CD4-positive, alpha-beta T cell treated with Interleukin-2 at 100 ng/mL for 4 hours (primary cell): ENCODE measurements at places on chromosomes 7 and 10.

GRCh38 chr7:42237811-42238541 lies 967 bp upstream of the GLI3 start:
- DNase-seq: no peak

GRCh38 chr10:127740596-127740995 lies 3.6 kb downstream of the FOXI2 start:
- DNase-seq: no peak

DNA sequence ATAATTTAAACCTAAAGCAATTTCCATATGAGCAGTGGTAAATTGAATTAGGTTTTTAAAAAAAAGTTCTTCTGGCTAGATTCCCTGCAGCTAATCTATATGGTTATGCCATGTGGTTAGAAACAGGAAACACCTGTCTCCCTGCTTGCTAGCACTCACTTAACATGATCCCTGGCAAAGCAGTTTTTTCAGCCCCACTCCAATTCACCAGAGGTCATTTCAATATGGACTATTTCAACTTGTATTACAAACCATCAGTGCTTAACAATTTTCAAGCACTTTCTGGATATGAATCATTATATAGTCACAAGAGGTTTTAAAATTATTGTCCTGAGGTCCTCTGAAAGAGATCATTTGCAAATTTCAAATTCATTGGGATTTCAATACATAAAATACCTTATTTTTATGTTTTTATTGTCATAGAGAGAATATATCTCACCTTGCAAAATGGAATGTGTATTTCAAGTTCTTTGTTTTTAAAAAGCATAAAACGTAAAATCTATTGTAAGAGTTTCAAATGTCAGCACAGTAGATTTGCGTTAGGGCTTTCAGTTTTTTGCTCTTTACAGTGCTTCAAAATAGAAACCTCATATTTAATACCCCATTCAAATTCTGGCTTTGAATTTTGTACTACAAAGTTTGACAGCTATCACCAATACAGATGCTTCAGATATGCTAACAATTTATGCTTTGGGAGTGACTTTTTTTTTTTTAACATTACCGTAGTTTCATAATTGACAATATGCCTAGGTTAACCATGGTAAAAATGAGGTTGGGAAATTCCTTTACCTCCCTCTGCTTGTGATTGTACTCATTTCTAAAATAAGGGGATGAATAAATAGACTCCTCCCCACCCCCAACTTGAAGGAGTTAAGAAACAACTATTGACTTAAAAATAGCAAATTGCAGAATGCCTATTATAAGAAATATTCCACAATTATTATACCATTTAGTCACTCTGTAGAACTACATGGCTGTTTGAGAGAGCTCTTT lies 117.5 kb upstream of the HGF start:
- DNase-seq: no peak

GRCh38 chr7:20794676-20795075 lies 8.0 kb upstream of the SP8 start:
- DNase-seq: no peak

GRCh38 chr7:30575910-30576309 lies 18.8 kb upstream of the GARS1 start:
- DNase-seq: no peak

DNA sequence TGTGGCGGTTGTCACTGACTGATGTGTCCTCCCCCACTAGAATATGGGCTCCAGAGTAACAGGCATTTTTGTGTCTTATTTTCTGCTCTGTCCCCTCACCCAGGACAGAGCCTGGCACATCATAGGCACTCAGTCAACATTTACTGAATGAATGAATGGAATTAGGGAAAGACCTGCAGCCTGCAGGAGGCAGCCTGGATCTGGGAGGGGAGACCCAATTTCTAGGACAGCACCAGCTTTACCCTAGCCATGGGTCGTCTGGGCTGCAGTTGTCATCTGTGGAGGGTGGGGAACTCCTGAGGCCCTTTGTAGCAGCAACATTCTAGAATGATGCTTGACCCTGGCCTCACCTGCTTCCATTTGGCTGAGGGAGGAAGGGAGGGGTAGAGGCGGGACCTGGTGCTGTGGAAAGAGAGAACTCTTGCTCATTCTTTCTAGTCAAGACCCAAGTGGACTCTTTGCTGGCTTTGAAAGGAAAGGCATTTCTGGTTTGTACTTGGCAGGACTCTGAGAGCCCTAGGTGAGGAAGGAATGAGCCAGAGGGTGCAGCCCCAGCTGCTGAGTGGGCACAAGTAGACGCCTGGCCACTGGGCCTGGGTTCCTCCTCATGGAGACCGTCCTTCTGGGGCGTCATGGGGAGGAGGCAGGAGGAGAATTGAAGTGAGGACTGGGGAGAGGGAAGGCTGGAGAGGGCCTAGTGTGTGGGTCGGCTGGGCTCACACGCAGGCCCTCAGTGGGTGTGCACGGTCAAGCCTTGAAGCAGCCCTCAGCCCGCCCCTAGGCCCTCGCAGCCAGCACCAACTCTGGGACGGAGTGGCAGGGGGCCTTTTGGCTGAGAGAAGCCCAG lies 8.9 kb downstream of the FGF8 start:
- DNase-seq: no peak

GRCh38 chr7:109259151-109259550 lies 689.5 kb downstream of the DNAJB9 start:
- no peak for DNase-seq

- DNase-seq: no peak
Observed at GRCh38 chr10:103145046-103145445, 48.0 kb downstream of the NT5C2 start.

DNA sequence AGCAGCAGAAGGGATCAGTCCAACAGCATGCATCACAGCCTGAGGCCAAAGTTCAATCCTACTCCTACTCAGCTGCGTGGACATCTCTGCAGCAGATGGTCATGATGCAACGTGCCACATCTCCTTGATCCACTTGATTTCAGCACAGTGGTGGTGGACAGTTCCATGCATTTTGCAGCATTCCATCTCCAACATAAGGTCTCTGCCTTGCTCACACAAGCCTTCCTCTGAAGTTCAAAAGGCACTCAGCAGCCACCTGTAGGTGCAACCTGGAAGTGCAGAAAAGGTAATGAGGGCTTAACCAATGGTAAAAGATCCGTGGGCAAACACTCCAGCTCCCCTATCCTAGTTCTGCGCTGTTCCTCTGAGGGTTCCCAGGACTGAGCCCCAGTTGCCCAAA lies 57.5 kb upstream of the CHCHD3 start:
- no peak for DNase-seq

- no peak for DNase-seq
Observed at GRCh38 chr10:115214829-115215228, 121.7 kb downstream of the ATRNL1 start.

- no peak for DNase-seq
Observed at GRCh38 chr7:28874001-28874400, 84.1 kb downstream of the TRIL start.

- DNase-seq: no peak
Observed at GRCh38 chr10:84366041-84366440, 37.7 kb downstream of the CCSER2 start.

GRCh38 chr7:77967429-77967828 lies 168.9 kb downstream of the PHTF2 start:
- DNase-seq: no peak

DNA sequence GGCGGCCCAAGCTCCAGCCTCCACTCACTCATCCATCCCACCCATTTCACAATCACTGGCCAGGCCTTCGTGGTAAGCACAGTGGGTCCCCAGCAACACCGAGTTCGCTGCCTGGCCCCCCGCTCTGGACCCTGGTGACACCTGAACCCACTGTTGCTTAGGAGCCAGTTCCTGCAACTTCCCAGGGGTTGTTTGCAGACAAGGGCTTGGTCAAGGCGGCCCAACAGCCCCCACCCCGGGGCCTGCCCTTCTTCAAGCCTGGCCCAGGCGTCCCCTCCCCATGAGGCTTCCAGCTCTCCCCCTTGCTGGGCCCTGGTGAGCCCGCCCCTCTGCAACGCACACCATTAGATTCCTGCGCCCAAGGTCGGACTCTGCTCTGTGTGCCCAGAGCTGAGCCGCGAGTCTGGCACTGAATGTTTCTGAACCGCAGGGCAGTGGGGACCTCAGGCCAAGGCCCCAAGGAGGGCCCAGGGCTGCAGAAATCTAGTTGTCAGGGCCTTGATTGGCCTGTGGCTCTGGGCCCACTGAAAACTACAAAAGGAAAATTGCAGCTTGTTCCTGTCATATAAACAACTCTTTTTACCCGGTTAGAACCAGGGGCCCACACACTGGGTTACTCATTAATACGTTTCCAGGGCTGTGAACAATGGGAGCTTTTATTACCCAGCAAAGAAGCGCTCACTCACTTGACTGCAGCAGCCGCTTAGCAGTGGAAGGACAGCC lies 2.1 kb upstream of the COX19 start:
- DNase-seq: no peak

DNA sequence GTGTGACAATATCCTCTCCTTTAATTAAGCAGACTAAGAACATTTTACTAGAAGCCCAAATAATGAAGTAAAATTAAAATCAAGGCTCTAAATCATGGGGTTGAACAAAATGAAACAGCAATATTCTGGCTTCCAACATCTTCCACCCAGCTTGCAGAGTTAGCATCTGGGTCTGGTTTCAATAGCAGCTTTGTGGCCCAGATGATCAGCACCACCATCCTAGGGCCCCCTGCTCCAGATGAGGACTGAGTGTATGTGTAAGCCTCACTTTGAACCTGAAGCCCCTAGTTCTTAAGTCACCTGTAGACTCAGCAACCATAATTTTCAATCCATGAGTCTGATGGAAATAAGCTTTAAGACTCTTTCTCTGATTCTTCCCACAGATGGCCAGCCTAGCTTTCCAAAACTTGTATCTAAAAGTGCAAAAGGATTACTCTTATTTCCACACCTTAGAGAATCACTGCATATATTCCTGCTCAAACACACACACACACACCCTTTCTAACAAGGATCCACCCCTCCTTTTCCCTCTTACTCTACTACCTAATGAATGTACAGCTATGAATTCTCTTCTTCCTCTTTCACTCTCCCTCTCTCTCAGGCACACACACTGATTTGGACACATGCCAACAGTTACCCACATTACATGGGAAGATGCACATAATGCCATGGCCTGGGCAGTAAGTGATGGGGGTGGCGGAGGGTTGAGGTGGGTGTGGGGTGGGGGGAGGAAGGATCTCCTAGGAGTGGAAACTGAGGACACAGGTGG lies 3.5 kb downstream of the DENND11 start:
- no peak for DNase-seq

- peak; percentile 2 for DNase-seq
Observed at GRCh38 chr7:22173685-22174573, 183.0 kb downstream of the RAPGEF5 start.

DNA sequence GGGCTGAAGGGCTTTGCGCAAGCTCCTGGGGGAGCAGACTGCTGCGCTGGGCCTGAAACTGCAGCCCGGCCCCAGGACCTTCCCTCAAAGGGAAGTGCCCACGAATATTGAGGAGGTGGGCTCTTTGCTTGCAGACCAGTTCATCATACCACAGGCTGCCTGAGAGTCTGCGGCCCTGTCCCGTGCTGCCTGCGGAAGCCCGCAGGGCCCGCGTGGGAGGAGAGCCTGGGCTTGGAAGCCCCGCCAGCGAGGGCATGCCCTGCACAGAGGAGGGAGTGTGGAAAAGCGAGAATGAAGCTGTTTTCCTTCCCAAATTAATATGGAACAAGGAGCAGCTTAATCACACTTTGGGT lies 83.6 kb upstream of the MKI67 start:
- DNase-seq: no peak

DNA sequence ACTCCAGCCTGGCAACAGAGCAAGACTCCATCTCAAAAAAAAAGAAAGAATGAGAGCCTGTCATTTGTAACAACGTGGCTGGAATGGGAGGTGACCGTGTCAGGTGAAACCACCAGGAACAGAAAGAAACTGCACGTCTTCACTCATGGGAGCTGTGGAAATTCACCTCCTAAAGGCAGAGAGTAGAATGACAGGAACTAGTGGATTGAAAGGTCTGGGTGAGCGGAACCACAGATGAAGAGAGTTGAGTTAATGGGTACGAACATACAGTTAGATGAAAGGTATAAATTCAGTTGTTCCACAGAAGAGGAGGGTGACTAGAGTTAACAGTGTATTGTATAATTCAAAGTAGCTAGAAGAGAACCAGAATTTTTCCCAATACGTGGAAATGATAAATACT lies 78.6 kb downstream of the MAD1L1 start:
- no peak for DNase-seq

DNA sequence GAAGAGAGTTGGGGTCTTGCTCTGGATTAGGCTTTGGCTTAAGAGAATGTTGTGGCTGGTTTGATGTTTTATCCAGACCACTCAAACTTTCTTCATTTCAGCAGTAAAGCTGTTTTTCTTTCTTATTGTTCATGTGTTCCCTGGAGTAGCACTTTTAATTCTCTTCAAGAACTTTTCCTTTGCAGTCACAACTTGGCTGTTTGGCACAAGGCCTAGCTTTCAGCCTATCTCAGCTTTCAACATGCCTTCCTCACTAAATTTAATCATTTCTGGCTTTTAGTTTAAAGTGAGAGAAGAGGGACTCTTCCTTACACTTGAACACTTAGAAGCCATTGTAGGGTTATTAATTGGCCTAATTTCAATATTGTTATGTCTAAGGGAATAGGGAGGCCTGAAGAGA lies 18.1 kb downstream of the CCDC126 start:
- no peak for DNase-seq

- no peak for DNase-seq
Observed at GRCh38 chr7:30880125-30880720, 31.4 kb upstream of the AQP1 start.

DNA sequence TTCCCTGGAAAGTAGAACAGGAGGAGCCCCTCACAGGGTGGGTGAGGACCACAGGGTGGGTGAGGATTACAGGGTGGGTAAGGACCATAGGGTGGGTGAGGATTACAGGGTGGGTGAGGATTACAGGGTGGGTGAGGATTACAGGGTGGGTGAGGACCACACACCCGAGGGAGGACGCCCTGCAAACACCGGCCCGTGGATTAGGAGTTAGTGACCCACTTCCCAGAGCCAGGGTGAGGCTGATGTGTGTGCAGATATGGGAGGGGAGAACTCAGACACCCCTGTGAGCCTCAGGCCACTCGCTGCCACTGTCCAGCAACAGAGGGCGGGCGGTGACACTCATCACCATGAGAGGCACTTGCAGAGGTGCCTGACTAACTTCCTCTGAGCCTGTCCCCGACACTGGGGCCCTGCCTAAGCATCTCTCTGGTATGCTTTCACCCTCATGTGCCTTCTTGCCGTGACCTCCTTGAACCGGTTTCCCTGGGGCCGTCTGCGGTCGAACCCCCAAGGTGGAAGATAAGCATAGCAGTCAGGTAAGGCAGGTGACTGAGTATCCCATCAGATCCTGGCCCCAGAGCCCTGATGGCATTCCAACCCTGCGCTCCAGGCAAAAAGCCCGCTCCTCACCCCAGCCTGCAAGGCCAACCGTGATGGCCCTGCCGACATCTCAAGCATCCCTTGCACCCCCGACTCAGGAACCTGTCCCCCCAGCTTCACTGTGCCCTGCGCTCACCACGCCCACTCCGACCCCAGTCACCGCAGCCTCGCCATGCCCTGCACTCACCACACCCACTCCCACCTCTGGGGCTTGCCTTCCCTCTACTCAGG lies 74.1 kb downstream of the FAM53B start:
- DNase-seq: no peak

- DNase-seq: no peak
Observed at GRCh38 chr7:91276909-91277308, 12.7 kb downstream of the FZD1 start.
